ENCODE measurements at places on chromosomes 1 and 21. TPM values are rescaled to one million over a fixed set of nuclear protein-coding genes. Genes with fewer than 3 reads are reported as not detected.

DNA sequence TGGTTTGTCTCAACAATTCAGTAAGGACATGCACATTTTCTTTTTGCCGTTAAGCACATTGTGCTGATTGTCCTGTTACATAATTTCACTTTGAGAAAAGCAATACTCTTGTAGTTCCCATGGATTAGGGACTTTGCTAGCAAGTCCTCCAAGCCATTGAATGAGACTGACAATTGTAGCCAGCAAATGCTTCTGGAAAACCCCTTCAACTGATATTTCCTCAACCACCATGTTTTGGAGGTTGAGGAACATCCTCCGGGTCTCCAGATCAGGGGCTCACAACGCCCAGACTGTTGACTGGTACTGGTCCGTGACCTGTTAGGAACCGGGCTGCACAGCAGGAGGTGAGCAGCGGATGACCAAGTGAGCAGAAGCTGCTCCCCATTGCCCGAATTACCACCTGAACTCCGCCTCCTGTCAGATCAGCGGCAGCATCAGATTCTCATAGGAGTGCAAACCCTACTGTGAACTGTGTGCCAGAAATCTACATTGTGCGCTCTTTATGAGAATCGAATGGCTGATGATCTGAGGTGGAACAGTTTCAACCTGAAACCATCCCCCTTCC, 24.1 kb downstream of the ACTN2 start:
- DNase-seq: no peak

DNA sequence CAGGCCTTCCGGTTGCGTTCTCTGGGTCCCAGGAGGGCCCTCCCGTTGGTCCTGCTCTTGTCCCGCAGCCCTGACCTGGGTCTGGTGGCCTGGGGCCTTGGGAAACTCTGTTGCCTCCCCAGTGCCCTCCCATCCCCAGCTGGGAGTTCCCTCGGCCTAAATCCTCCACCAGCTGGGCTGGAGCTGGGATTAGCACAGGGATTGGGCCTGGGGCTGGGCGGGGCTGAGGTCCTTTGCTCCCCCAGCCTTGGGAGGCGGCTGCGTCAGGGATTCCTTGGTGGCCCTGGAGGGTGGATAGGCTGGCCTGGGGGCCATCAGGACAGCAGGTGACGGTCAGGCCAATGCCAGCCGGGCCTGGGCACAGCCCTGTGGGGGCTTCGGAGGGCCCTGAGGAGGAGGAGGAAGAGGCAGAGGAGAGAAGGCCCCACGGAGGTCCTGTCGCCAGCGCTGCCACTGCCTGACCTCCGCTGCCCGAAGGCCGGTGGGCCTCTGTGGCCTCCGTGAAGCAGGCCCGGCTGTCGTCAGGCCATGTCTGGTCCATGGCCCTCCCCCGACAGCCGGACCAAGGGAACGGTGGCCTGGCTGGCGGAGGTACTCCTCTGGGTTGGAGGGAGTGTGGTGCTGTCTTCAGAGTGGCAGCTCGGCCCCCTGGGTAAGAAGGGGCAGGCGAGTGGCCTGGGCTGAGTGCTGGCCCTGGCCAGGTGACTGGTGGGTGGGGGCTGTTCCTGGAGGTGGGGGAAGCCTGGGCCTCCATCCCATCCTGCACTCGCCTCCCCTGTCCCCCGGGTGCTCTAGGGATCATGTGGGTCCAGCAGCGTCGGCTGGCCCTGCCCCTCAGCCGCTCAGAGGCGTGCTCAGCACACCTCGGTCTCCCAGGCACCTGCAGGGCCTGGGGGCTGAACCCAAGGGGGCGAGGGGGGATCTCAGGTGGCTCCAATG, at the start of gene PLCH2:
Gene PLCH2, plus strand, starts transcription at position 229 of the 939 bp plus-strand sequence. Its CDS starts 300 bp downstream, at position 529.
- DNase-seq: no peak

DNA sequence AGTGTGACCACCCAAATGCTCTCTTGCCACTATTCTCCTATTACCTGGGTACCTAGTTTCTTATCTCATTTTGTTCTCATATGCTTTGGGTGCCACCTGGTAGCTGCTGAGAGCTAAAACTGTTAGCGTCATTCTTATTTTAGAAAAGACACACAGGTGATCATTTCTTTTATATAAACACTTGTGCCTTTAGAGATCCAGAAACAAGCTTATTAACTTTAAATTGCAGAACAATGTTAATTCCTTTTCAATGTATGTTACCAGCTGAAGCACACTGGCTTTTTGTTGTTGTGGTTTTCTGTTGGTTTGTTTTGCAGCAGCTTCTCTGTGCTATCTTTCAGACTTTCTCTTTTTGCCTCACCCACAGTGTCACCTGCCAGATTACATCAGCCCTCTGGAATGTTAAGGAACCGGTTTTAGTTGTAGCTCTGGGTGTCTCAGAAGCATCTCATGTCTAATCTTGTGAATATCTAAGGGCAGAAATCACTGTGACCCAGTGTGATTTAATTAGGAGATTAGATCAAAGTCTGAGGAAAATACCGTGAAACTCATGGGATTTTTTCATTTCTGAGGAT, 43.4 kb upstream of the SLC19A2 start:
- DNase-seq: peak; percentile 77

- DNase-seq: no peak
These were observed 16.2 kb upstream of the ZNF326 start for GRCh38 chr1:89978755-89979154.

DNA sequence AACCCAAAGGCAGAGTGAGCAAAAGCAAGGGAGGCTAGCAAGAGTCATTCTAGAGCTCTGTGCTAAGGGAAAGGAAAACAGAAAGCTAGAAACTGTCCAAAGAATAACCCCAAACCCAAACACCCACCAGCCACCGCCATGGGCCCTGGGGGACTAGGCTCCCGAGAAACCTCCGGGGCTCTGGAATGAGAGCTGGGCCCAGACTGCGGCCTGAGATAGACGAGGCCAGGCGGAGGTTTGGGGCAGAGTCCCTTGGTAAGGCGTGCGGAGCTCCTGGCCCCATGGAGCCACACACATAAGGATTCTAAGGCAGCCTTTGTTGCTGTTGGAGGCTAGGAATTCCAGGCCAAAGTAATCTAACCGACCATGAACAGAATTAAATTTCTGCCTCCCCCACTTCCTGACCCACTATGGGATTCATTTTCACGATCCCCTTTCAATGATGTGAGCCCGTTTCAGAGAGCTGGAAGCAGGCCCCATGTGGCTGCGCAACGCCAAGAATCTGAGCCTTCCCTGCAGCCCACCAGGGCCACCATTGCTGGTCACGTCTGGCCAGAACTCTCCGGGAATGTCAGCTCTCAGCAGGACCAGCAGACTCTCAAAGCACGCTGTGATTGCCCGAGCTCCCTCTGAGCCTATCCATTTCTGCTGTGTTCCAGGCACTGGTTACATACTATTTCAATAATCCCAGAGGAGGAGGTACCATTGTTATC, 145.0 kb downstream of the TRABD2B start:
- no peak for DNase-seq

DNA sequence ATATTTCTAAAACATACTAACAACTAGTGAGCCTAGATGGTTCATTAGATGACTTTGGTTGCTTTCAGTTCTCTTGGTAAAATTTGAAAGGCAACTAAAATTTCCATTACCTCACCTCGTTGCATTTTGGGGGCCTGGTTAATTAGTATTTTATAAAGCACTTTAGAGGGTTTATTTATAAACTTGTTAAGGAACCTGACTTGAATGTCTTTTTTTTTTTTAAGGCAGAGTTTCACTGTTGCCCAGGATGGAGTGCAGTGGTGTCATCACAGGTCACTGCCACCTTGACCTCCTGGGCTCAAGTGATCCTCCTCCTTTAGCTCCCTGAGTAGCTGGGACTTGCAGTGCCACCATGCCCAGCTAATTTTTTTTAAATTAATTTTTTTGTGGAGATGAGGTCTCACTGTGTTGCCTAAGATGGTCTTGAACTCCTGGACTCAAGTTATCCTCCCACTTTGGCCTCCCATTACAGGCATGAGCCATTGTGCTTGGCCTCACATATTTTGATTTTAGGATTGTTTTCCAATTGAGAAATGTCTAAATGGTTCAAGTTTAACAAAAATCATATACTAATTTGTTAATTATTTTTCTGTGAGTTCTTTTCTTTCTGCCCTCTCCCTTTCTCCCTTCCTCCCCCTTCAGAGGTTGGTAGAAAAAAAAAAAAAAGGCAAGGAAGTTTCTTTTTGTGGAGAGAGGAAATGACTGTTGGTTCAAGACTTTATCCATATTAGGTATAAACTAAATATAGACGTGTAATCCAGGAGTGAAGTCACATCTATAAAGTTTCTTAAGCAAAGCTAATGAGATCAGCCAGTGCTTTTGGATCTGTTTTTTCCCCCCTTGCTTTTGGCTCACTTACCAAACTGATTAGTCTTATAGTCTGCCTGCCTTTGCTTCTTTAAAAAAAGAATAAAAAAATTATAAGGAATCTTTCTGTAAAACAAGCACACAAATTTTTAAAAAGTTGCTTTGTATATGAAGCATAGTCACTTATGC, 24.7 kb downstream of the CLIC4 start:
- no peak for DNase-seq

Gene SAMSN1
- 7.1 TPM for total RNA-seq

Gene TMEM54
- total RNA-seq: 330 TPM

GRCh38 chr21:46216132-46216747, 12.3 kb downstream of the LSS start:
- DNase-seq: no peak

DNA sequence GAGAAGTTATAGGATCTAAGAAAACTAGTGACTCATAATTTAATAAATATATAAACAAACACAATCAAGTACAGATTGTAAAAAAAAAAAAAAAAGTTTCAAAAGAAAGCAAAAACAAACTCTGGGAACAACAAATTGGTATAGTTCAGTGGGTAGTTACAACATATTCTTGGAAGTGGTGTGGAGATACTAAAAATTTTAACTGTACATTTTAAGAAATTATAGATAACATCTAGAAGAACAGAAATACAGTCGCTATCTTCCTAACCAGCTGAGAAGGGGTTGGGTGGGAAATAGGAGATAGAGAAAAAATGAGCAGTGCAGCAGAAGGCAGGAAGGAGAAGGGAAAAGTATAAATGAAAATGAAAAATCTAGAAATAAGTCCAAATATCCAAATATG, 70.5 kb downstream of the LRRC8C start:
- no peak for DNase-seq

- DNase-seq: no peak
These were observed 4.0 kb downstream of the ERG start for GRCh38 chr21:38494251-38494642.

Gene NR5A2
- 75.4 TPM for total RNA-seq

DNA sequence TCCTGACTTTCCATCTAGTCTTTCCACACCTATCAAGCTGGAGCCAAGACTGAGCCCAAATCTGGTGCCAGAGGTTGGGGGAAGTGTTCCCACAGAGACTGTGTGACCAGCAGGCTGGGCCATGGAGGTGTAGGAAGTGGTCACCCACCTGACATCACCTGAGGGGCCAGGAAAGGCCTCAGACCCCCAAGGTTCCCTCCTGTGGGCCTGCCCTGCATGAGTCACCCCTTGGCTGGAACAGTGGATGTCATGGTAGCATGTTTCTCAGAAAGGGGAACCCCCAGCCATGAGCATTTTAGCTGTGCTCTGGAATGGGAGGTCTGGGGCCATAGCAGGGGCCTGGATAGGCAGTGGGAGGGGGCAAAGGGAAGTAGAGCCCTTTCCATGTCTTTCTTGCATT, 5.7 kb upstream of the TNFRSF8 start:
- no peak for DNase-seq

Gene SERTAD4
- total RNA-seq: 6.7 TPM

- DNase-seq: no peak
These were observed 55.0 kb downstream of the ADARB1 start for GRCh38 chr21:45129189-45129923.

Gene CFHR5
- total RNA-seq: not detected

- DNase-seq: no peak
These were observed 27.0 kb upstream of the HTR1D start for GRCh38 chr1:23244256-23244761.

- DNase-seq: peak; percentile 25
These were observed 1.5 kb downstream of the CCN1 start for GRCh38 chr1:85581802-85582686.

DNA sequence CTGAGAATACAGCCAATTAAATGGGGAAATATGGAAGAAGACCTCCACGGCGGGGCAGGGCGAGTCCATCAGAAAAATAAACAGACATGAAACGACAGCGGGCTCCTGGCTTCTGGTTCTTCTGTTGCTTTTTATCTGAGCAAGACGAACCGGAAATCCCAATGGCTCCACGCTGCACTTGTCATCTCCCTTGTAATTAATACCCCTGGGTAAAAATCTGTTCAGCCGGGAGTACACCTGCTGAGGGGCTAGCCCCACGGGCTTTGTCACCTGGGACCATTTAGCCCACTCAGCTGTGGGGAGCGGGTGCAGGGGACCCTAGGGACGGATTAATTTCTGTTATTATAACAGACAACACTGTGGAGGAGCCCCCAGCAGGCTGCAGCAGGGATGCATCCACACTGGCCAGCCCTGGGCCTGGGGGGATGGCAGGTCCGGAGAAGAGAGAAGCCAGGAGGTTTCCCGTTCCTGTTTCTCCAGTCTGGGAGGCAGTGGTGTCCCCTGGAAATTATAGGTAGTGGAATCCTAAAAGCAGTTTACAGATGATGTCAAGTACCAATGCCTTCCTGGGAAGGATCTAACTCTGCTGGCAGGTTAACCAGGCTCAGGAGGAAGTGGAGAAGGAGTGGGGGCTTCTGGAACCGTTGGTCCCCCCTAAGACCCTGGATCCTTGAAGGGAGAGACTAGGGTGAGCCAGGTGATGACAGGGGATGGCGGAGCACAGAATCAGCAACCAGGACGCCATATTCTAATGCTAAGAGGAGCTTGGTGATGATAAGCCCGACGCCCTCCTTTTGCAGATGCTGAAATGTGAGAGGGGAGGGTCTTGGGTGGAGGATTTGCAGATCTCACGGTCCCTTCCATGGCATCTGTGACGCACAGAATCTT, 566.1 kb downstream of the PTPRU start:
- no peak for DNase-seq

Gene HNRNPCL2
- not detected for total RNA-seq

DNA sequence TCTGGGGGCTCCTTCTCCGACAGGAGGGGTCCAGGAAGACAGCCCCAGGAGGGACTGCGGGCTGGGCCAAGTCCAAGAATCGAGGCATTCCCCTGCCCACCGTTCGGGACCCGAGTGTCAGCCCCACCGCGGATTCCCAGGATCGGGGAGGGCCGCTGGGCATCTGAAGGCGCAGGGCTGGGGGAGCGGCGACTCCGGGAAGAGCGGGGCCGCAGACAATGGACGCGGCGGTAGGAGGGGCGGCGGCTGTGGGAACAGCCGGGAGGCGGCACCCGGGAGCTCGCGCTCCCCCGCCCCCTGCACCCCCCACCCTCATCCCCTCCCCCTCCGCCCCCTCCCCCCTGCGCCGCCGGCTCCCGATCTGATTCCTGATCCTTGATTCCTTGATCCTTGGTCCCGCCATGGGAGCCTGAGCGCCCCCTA, at the start of gene VANGL2:
Gene VANGL2, plus strand, starts transcription at position 342 of the 423 bp plus-strand sequence. CDS start 15,274 bp downstream, outside the sequence.
- peak; percentile 83 for DNase-seq

Gene NR1I3
- not detected for total RNA-seq

Gene FBXO2
- not detected for total RNA-seq

GRCh38 chr1:150516050-150516591, 569 bp downstream of the FALEC start:
- no peak for DNase-seq

Gene OR10T2
- total RNA-seq: not detected

DNA sequence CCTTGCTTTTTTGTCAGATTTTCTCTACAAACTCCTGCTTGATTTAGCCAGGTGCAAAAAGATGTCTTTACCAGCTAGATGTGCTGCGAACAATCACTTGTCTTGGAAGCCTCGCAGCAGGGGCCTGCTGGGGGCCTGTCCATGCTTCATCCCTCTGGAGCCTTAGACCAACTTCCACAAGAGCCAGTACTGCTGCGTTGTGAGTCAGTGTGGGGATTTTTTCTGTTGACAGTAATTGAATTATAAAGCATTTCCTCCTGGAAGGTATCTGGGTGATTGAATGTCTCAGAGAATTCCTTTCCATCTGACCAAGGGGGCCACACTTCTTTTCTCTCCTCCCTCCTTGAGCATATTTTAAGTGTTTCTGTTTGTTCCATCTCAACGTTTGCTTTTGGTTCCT, 40.4 kb upstream of the LDLRAP1 start:
- no peak for DNase-seq

Gene MFAP2
- total RNA-seq: 1.1 TPM

Measured in transverse colon (tissue), 4 donors.